IPS DF 19.7 (cell line): ENCODE measurements at places on chromosomes 1 and 21.
A peak's percentile ranks its signal among the peaks of the same experiment; 100 is the strongest.

- no peak for DNase-seq
Measured at GRCh38 chr1:101364370-101365120, 127.7 kb downstream of the S1PR1 start.

DNA sequence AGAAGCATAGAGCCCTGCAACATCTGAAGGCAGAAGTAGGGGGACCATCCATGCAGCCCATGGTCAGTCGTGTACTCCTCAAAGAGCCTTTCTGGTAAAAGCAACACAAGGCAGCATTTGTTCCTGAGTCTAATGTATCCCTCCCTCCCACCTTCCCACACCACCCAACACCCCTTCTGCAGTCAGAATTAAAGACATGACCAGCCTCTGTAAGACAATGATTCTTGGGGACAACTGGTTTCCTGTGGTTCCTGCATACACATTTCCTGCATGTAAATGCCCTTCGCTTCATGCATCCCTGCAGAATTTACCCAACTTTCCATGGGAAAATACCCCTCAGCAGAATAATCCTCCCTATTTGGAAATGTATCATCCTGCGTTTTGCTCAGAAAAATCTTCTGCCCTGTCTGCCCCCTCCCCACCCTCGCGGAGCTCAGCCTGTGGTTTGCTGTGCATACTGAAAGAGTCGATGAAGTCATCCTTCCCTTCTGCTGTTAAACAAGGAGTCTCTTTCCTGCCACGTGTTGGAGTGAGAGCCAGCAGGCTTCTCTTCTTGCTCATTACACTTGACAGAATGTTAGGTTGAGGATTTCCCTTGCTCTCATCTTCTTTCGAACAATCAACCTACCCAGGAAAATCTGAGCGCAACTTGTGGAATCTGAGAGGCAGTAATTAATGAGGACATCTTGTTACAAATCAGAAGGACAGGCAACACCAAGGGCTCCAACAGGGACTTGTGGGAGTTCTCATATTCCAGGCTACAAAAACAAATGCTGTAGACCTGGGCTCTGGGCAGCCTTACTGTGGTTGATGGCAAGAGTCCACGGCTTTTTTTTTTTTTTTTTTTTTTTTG, 4.7 kb downstream of the TNN start:
- DNase-seq, result peak; percentile 38

GRCh38 chr1:169070547-169070946, 35.9 kb upstream of the ATP1B1 start:
- DNase-seq, result no peak

GRCh38 chr1:218383681-218384080, 38.5 kb downstream of the TGFB2 start:
- no peak for DNase-seq

DNA sequence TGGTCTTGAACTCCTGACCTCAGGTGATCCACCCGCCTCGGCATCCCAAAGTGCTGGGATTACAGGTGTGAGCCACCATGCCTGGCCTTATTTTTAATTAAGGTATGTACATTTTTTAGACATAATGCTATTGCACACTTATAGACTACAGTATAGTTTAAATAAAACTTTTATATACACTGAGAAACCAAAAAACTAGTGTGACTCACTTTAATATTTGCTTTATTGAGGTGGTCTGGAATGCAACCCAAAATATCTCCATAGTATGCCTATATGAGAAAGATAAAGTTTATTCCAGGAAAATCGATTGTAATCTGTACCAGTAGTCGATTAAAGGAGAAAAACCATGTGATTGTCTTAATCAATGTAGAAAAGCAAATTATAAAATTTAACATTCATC, 85.5 kb upstream of the ERRFI1 start:
- no peak for DNase-seq
